ENCODE measurements at places on chromosomes 11 and 22.

- DNase-seq = no peak
Observed at GRCh38 chr11:131762346-131763110, 392.1 kb downstream of the NTM start.

DNA sequence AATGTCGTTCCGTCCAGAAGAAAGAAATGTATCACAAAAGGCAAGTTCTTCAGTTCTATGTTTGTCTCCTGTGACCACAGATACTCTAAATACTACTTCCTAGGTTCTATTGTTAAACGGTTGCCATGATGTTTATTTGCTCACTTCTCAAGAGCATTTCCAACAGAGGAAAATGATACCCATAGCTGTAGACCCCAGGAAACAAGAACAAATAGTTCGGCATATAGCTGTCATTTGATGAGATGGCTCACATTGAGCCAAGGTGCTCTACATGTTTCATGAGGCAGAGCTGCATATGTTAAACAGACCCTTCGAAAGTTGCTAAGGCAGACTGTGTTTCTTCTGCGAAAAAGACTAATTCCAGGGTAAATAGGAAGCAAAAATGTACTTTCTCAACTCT is 15.4 kb upstream of the ANGPTL5 start:
- DNase-seq = no peak

DNA sequence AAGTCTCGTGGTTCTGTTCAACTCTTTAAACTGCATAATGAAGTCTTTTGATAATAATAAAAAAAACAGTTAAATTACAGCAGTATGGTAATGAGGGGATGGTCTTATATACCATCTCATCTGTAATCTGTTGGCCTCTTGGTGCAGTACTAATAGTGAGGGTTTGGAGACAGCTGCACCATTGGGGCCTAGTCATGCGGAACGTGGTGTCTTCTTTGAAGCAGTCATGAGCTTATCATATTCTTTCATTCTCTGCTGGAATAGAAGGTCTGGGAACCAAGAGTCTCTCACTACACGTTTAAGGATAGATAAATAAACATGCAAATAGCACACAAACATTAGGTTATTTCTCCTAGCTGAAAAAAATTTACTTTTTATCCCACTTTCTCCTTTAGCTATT is 40.9 kb upstream of the OR9Q1 start:
- DNase-seq = no peak

DNA sequence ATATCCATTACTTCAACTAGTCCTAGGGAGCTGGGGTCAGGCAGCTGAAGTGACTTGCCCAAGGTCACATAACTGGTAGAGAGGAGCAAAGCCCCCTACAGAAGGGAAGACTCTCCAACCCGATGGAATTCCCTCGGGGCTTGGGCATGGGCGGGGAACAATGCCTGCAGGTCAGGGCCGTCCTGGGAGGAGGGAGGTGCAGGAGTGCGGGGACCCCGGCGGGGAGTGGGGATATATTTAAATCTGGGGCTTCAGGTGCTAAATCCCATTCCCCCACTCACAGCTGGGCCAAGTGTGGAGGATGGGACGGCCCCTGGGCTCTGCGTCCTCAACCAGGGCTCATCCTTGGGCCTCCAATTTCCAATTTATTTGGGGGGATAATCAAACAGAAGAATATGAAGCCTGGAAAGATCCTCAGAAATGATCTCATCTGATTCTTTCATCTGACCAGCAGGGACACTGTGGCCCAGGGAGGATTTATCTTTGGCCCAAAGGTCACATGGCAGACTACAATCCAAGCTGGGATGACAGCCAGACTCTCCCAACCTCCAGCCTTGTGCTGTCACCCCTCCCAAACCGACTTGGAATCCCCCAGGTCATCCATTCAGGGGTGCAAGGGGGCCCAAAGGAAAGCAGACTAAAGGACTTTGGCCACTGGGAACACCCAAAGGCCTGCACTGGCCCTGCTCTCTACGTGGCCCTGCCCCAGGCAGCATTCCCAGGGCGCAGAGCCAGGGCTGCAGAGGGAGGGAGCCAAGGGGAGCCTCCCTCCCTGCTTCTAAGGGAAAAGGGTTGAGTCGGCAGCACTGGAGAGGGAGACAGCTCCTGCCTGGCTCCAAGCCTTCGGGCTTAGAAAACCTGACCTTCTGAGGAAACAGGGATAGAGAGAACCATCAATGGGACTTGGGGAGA is 8.7 kb upstream of the C1QTNF6 start:
- no peak for DNase-seq

DNA sequence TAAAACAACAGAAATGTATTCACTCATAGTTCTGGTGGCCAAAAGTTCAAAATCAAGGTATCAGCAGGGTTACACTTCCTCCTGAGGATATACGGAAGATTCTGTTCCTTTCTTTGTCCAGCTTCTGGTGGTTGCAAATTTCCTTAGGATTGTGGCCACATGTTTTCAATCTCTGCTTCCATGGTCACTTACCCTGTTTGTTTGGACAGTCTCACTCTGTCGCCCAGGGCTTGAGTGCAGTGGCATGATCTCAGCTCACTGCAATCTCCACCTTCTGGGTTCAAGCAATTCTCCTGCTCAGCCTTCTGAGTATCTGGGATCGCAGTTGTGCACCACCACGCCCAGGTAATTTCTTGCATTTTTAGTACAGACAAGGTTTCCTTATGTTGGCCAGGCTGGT is 534.3 kb downstream of the KCNA4 start:
- DNase-seq = no peak

DNA sequence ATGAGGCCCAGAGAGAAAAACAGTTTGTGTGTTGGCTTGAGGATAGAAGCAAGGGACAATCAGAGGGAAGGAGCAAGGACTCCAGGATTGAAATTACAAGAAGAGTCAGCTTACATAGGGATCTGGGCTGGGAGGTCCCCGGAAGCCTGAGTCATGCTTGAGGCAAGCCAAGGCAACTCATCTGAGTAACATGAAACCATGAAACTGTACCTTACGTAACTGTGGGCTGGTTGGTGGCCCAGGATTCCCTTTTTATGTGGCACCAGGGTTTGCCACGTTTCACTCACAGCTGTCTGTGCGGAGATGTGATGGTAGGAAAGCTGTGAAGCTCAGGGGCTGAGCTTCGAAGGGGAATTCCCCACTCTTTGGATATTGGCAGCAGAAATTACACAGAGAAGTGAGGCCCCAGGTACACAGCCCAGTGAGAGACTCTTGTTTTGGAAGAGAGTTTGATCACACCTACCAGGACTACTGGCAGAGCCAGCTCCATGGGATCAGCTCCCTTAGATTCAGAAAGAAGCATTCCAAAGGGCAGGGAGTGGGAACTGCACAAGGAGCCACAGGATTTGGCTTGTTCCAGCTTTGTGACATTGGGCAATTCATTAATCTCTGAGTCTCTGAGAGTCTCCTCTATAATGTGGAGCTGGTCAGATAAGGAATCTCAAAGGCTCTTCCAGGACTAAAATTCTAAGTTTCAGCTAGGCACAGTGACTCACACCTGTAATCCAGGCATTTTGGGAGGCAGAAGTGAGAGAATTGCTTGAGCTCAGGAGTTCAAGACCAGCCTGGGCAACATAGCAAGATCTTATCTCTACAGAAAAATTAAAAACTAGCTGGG is 7.8 kb downstream of the SLC5A1 start:
- peak; percentile 50 for DNase-seq

GRCh38 chr22:28230671-28231070 is 311.6 kb upstream of the PITPNB start:
- DNase-seq = no peak

DNA sequence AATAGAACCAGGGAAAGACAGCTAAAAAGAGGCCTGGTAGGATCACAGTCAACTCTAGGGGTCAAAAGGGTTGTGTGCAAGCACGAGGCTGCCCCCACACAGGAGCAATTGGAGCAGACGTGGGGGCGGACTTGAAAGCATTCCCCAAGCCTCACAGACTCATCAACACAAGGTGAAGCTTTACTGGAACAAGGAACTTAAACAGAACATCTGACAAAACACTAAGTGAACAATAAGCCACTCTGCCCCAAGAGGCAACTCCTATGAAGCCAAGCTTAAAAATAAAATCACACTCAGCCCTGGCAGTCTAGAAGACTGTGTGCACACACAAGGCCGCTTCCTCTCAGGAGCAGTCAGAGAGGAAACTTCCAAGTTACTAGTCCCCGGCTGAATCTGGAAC is 32.2 kb upstream of the TEAD1 start:
- no peak for DNase-seq

DNA sequence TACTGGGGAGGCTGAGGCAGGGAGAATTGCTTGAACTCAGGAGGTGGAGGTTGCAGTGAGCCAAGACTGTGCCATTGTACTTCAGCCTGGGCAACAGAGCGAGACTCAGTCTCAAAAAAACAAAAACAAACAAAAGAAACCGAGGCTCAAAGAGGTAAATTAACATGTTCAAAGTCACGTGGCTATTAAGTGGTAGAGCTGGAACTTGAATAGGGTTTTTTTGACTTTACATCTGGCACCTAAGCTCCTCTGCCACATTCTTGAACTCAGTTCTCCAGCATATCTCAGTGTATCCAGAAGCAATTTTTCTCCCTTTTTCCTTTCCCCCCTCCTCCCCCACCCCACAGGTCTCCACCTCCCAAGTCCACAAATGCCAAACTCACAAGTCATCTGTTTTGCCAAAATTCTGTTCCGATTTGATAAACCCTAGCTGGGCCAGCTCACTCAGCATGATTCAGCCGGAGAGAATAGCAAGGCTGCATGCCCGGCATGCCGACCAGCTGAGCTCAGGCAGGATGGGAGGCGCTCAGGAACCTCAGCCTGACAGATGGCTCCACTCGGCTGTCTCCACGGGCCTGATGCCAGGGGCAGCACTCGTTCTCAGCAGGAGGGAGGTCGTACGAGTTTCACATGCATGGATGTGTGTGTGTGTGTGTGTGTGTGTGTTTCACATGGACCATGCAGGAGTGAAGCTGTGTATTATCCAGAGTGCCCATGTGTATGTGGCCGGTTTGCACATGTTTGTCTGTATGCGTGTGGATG is 63.2 kb upstream of the RRAS2 start:
- DNase-seq = no peak

DNA sequence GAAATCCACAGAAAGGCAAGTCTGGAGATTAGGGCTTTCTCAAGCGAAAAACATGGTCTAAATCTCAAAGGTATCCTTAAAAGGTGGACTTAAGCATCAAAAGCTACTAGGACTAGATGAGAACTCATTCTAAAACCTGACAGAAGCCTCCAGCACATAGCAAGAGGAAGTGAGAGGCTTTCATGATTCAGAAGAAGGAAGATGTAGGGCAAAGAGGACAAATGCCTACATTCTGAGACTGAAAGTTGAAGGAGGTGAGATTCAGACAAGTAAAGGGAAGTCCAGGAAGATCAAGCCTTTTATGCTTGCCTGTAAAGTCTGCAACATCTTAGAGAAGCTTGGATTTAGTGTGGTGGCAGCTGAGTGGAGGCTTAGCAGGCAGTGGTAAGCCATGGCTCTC is 98.9 kb downstream of the PGR start:
- DNase-seq = no peak

DNA sequence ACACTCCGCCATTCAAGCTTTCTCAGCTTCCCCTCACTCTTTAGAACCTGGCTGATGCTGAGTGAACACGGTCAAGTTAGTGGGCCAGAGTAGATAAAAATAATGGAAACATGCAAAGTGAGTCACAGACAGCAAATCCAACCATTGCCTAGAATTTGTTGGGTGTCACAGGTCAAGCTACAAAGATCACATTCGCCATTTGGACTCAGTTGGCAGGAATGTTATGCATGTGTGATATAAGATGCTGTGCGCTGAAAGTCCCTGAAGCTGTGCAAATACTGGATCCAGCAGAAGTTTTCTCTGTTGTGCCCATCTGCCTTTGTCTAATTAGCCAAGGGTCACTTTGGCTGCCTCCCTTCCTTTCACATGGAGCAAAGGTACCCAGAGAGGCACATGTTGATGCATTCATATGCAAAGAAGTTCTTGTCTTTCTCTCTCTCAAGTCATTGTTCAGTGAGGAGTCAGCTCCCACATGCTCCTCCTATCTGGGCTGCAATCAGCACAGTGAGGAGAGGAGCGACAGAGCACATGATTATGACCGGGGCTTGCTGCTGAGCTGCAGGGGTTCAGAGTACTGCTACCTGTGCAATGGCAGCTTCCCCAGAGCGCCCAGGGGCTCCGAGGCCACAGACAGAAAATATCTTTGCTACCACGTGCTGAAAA is 39.7 kb downstream of the FLI1 start:
- no peak for DNase-seq

DNA sequence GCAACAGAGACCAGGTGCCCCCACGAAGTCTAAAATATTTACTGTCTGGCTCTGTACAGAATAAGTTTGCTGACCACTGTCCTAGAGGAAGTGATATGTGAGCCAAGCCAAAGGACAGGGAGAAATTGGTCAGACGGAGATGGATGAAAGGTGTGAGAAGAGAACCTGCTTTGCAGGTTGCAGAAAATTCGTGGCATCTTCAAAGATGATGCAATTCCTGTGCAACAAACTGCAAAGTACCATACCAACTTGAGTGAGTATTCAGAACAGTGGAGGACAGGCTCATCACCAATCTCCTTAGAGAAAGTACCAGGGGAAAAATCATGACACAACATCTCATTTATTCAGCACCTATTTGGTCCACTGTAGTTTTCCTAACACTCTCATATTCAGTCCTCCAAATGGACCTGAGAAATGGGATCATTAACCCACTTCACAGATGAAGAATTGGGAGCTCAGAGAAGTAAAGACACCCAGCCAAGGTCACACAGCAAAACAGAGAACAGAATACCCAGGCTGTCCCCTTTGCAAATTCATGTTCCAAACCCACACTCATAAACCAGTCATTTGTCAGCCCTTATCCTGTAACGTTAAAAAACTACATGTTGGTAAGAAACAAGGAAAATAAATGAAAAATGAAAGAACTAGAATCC is 536.8 kb downstream of the MIAT start:
- DNase-seq = no peak

DNA sequence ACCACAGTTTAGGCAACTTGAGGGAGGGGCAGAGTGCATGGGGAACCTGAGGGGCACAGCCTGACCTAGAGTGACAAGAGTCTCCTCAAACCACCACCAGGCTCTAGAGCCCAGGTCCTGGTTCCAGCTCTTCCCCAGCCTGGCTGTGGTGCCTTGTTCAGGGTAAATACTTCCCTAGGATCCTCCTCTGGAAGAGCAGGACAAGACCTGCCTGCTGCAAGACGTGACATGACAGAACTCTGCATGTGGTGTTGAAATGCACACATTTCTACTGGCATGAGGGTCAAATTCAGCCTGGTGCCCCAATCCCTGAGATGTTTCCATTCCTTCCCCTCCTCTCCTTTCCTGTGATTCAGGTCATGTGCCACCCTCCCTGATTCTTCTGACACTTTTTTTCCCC is 3.3 kb downstream of the SEC14L2 start:
- no peak for DNase-seq

DNA sequence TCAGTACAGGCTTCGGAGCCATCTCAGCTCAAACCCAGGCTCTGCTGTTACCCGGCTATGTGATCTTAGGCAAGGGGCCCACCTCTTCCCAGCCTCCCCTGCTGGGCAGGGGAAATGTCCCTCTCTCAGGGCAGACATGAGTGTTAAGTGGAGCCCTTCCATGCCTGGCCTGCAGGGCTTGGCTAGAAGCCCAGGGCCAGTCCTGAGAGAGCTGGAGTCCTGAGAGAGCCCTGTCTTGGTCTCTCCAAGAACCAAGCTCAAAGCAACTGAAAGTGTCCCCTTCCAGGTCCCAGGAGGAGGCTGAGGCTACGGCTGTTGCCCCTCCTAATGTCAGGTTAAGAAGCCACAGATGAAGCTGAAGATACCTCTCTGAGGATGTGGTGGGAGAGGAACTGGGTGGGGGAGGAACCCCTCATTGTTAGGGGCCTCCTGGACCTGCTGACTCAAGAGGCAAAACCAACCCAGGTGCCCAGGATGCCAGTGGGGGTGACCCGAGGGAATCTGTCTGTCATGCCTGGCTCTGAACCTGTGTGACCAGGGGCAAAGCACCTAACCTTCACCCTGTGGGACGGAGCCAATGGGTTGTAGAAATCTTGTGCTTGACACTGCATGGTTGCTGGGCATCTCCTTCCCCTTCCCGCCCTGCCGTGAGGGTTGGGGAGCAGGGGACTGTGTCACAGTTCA is 4.2 kb downstream of the ZP1 start:
- DNase-seq = peak; percentile 14
